Mesendoderm (in vitro differentiated cells): ENCODE measurements at places on chromosomes 5 and 9.

GRCh38 chr5:124519396-124519795 is 227.0 kb downstream of the ZNF608 start:
- DNase-seq: no peak

DNA sequence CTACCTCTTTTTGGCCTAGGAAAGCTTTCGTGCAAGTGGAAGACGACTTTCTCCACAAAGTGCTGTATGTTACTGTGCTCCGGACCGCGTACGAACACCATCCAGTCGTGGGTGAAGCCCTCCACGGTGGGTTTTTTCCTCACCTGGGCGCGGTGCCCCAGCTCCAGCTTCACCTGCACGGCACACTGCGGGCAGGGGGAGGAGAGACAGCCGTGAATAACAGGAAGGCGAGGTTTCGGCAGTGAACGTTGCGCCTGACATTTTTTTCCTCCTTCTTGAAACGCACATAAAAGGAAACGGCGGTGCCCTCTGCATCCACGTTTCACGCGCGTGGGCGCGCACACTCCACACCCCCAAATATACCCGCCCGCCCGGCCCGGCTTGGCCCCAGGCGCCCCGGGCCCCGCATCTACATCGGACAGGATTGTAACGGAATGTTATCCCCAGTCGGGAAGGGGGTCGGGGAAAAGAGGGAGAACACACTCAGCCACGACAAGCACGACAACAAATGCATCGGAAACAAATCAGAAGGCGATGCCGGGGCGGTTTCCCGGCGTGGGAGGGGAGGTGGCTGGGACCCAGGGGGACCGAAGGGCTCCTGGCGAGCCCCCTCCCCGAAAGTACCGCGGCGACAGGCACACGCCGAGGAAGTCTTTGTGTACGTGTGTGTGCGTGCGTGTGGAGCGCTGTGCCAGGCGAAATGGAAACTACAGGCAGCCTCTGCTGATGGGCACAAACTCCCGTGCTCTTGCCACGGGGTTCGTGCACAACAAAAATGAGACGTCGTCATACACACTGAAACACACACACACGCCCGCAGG is 1.4 kb downstream of the MLLT3 start:
- peak; percentile 16 for DNase-seq

DNA sequence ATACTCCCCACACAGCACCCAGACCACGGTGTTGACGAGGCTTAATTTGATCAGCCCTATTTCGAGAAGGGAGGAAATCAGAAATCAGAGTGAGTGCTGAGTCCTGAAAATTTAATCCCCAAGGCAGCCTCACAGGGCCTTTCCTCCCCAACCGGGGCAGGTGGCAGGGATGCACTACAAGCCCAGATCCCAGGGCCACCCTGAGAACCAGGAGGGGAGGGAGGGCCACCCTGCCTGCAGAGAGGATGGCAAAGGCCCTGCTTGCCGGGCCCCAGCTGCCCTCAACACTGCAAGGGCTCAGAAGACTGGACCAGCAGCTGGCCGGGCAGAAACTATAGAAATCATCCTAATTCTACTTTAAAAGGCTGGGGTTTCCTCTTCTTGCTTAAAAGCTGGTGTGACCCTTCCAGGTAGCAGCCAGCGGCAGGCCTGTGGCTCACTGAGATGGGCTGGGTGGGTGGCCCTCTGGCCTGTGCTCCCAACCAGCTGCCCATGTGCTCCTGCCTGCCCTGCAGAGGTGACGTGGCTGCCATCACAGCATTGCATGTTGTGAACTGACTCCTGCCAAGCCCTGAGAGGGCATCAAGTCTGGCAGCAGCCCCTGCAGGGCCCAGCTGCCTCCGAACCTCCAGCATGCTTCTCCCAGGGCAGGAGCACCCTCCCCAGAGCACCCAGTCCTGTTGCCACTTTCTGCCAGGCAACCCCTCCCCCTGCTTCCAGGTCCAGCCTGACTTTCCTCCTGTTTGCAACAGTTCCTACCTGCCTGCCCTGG is 122.8 kb downstream of the ADAMTS2 start:
- no peak for DNase-seq

DNA sequence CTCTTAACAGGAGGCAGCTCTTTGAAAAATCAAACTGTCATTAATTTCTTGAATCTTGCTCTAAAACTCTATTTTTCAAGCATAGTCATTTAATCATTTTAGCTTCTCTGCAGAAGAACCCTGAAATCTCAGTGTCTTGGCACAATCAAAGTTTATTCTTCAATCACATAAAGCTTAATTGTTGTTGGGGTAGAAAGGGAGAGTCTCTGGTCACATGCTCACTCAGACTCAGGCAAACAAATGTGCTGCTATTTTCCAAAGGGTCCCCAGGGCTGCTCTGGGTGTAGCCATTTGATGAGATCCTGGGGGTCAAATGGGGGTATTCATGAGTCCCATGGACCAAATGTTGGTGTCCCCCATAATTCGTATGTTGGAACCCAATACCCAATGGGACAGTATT is 114.8 kb downstream of the MSX2 start:
- no peak for DNase-seq

GRCh38 chr5:135386886-135387628 is 12.0 kb downstream of the MACROH2A1 start:
- DNase-seq: no peak

- no peak for DNase-seq
Observed at GRCh38 chr5:81326554-81326953, 25.2 kb downstream of the ZCCHC9 start.

- DNase-seq: no peak
Observed at GRCh38 chr5:122375801-122376200, 63.8 kb downstream of the SNCAIP start.

- peak; percentile 8 for DNase-seq
Observed at GRCh38 chr5:30849931-30850710, 343.4 kb upstream of the CDH6 start.
